Pancreas (tissue), 10 donors: ENCODE measurements at places on chromosomes 16 and 17. TPM values are rescaled to one million over a fixed set of nuclear protein-coding genes. Genes with fewer than 3 reads are reported as not detected.

The PRR35 gene
- 0.22 TPM for total RNA-seq

The MYH1 gene
- not detected for total RNA-seq

The ACE gene
- total RNA-seq = 3.1 TPM

The CIBAR2 gene
- not detected for total RNA-seq

The VWA3A gene
- 0.06 TPM for total RNA-seq

The FBXO39 gene
- not detected for total RNA-seq

- no peak for DNase-seq
Measured at GRCh38 chr16:55144651-55145050, 179.4 kb upstream of the IRX6 start.

DNA sequence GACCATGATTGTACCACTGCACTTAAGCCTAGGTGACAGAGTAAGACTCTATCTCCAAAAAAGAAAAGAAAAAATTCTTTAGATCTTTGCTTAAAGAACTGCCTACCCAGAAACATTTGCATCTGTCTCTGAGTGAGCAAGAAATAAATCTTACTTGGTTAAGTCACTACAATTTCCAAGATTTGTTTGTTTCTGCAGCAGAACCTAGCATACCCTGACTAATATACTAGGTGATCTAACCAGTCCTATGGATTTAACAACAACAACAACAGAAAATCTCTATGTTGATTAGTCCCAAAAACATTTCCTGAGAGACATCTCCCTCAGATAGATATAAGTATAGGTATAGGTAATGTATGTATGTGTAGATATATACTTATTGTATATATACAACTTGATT is 549.3 kb upstream of the PSMD7 start:
- DNase-seq = no peak

GRCh38 chr16:2767891-2768290 is 9.2 kb downstream of the ELOB start:
- DNase-seq = no peak

DNA sequence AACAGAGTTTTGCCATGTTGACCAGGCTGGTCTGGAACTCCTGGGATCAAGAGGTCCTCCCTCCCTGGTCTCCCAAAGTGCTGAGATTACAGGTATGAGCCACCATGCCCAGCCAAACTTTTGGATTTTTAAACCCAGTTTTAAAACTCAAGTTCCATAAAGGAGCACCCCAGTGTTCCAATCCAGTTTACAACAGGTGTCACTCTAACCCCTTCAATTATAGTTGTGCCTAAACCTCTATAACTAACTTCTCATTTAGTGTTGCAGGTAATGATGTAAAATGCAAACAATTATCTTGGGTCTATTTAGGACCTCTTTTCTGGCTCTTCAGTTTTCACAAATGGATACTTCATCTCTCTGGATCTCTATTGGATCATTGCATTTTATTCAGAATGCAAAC is 7.8 kb upstream of the ADAP2 start:
- no peak for DNase-seq
